ENCODE measurements at places on chromosomes 1 and 21. TPM values are rescaled to one million over a fixed set of nuclear protein-coding genes. Genes with fewer than 3 reads are reported as not detected.
A peak's percentile ranks its signal among the peaks of the same experiment; 100 is the strongest.

DNA sequence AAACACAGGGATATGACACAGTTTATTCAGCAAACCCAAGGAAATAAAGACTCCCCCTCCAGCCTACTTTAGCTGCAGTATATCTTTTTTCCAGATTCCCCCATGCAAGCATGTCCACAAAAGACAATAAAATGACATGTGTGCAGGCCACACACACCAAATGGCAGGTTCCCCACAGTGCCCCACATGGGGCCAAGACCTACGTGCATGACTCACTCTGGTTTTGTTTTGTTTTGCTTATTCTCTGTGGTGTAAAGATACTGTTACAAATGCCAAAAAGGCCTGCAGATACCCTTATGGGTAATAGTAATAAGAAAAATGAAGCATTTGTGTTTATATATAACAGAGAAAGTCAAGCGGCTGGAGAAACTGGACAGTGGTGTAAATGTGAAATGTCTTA lies 71.6 kb downstream of the RD3 start:
- no peak for DNase-seq

- no peak for DNase-seq
Observed at GRCh38 chr1:174696026-174696821, 248.5 kb downstream of the GPR52 start.

The CCDC24 gene
- total RNA-seq, result 2.4 TPM

The MSH4 gene
- total RNA-seq, result 0.62 TPM

DNA sequence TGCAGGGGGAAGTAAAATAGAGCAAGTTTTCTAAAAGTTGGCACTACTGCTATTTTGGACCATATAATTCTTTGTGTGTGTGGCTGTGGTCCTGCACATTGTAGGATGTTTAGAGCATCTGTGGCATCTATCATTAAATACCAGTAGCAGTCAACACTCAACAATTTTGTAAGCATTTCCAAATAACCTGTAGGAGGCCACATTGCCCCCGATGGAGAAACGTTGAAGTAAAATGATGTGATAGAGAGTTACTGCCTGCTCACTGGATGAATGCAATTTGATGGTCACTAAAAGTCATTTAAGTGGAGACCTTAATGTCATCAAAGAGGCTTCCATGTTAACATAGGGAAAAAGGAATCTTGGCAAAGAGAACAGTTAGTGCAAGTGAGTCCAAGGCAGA lies 560.8 kb downstream of the NEGR1 start:
- no peak for DNase-seq

DNA sequence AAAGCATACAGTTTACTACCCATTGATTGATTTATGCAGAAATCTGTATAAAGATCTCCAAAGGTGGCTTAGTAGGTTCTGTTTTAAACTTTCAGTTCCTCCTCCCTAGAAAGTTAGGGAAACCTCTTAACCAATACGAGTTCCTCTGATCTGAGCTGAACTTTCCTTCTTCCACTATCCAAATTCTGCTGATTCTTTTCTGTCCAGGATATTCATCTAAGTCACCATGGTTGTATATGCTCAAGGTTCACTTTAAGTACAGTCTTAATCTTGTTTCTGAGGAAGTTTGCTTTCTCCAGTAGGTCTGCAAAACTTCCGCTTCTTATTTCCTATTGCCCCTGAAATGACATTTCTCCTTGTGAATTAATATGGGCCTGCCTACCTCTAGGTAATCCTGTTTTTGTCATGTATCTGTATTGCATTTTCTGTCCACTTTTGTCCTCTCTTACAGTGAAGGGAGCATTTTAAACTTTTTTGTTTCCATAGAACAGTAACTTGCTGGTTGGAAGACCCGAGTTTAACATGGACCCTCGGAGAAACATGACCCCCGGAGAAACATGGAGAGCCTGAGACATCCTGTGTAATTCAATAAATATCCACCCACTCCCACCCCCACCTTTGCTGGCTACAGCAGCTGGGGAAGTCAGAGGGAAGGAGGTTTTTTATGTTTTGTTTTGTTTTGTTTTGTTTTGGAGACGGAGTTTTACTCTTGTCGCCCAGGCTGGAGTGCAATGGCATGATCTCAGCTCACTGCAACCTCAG lies 16.7 kb upstream of the TUT4 start:
- no peak for DNase-seq

The NOTCH2 gene
- total RNA-seq, result 26.0 TPM

DNA sequence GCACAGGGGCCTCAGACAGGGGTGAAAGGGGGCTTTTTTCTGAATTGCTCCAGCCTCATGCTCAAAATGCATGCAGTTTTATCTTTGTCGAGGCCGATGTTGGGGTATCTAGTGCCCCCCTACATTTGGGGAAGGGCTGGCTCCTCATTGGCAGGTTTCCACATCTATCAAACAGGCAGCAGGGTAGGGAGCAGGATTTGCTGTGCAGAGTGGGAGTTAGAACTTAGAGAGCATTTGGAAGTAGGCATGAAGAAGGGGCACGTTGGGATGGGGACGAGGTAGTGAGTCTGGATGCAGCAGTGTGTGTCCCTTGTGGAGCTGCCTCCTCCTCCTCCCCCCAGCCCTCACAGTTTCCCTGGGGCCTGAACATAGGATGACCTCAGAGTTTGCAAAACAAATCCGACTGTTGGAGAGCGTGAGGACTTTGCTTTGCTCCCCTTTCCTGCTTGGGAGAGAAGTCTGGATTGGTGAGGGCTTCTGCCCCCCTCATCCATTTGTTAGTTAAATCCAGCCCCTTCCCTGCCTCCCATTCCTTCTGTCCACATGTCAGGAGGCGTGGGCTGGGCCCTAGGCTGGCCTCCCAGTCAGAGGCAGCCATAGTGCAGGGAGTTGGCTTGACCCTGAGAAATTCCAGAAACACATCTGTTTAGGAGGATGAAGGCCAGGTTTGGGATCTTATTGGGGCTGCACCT lies 36.9 kb upstream of the GPR37L1 start:
- DNase-seq, result no peak

DNA sequence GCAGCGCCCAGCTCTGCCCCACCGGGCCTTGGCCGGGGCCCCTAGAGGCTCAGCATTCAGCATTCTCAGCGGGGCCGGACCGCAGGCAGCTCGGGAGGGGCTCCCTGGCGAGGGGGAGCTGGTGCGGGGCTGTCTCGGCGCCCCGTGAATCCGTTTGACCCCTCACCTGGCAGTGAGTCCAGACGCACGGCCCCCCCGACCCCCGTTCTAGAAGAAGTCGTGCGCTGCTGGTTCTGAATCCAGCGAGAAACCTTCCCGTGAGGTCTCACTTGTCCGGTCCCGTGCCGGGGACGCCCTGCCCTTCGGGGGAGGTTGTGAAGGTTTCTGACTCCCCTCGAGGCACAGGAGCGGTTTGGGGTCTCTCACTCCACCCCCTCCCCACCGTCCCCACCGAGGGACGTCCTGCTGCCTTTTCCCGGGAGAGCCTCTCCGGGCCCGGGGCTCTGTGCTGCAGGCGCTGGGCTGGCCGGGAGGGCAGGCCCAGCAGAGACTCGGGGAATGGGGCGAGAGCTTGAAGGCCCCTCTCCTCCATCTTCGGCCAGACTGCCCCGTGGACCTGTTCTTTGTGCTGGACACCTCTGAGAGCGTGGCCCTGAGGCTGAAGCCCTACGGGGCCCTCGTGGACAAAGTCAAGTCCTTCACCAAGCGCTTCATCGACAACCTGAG lies 655 bp downstream of the COL6A1 start:
- peak; percentile 74 for DNase-seq

The SSR2 gene
- 76.1 TPM for total RNA-seq

DNA sequence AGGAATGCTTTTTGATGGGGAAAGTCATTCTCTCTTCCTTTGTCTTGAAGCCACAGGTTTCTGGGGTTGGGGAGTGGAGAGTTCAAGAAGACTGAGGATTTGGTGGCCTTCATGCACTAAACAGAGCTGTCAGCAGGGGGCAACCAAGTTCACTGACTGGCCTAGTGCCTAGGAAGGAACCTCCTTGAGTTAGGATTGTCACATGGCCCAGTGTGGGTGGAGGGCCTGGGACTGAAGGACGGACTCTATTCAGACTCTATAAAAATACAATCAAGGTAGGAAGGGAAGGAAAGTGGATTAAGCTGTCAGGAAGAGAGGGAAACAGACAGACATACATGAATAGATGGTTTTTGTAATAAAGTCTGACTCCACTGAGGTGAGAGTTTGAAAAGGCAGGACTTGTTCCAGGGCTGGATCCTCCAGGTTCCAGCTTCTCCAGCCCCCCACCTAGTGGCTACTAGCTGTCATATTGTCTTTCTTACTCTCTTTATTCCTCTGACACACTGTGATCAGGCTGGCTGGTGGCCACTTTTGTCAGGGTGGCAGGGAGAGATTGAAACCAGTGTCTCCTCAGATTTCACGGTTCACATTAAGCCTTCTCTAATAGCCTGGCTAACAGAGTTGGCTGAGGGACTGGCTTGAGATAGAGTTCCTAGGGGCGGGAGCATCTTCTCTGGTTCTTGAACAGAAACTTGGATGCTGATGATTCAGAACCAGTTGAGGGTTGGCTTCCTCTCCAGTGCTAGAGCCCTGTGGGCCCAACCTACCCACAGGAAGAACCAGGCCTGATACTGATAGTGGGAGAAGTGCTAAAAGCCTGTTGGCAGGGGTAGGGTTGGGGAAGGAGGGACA lies 4.1 kb upstream of the SH3BGRL3 start:
- peak; percentile 87 for DNase-seq

DNA sequence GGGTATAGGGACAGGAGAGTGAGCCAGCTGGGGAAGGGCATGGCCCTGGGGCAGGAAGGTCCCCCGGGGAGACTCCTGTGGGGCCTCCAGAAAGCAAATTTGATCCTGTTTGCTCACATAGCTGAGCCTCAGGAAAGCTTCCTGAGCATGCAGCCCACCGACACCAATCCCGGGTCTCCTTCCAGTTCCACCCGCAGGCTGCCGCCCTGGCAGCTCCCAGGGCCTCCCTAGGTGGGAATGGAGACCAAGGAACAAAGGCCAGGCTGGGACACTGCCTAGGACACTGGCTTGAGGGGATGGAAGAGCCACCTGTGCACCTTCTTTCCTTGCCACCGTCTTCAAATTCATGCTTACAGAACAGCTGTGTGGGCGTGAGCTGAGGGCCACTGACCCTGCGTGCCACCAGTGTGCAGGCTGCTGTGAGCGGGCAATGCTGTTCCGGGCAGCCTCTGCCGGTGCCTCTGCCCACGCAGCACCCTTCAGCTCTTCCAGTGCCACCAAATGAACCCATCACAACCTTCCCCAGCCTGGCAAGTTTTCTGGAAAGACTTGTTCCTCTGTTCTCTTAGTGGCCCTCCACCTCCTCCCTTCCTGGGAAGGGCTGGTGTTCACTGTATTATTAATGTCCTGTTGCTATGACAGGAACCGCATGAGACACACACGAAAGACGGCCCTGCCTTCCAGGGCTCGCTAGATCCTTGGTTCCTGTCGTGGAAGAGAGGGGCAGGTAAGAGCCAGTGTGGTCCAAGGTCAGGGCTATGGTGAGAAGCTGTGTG lies 53.6 kb downstream of the ACBD3 start:
- DNase-seq, result no peak

The FALEC gene
- not detected for total RNA-seq

- DNase-seq, result no peak
Observed at GRCh38 chr1:28915031-28915895, 894 bp downstream of the EPB41 start.

GRCh38 chr1:36322786-36323635 lies 434 bp downstream of the EVA1B start:
- peak; percentile 67 for DNase-seq

The TADA1 gene
- total RNA-seq, result 7.2 TPM

The TMEM269 gene
- 0.07 TPM for total RNA-seq

DNA sequence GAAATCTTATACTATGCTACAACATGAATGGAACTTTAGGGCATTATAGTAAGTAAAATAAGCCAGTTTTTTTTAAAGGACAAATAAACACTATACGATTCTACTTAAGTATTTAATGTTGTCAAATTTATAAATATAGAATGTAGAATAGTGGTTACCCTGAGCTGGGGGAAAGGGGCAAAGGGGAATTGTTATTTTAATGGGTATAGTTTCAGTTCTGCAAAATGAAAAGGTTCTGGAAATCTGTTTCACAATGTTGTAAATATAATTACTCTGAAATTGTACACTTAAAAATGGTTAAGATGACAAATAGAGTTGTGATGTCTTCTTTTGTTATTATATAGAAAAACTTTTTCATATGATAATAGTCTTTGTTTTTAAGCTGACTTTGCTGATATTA lies 366.3 kb downstream of the MRPL39 start:
- no peak for DNase-seq

GRCh38 chr1:3761296-3762010 lies 9.2 kb downstream of the CCDC27 start:
- DNase-seq, result no peak

The VANGL2 gene
- total RNA-seq, result 3.2 TPM

The DYNLT5 gene
- total RNA-seq, result 7.3 TPM
